Activated T-helper 1 cell treated with anti-CD3 and anti-CD28 coated beads, Interleukin-2, amount 50 U/mL, for 16 hours (primary cell): ENCODE measurements at places on chromosomes 7 and 10.

- DNase-seq, result no peak
Observed at GRCh38 chr10:48934672-48935501, 4.8 kb downstream of the LRRC18 start.

- DNase-seq, result no peak
Observed at GRCh38 chr7:135246191-135246825, 12.7 kb downstream of the STRA8 start.

DNA sequence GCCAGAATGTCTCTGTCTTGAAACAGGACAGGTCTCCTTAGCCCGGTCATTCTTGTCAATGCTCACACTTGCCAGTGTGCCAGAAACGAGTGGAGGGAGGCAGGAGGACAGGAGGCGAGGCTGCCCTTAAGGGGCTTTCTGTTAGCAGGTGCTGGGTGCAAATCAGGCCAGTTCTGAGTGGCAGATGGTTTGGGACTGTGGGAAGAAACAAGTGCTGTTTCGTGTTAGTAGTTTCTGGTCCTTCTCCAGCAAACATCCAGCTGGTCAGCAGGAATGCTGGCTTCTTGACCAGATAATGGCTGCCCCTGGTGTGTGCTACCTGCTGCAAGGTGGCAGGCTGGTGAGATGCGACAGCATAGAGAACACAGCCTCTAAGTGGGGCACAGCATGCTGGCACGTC, 8.2 kb upstream of the NDUFB2 start:
- DNase-seq, result no peak

GRCh38 chr7:51298912-51299311, 17.7 kb downstream of the COBL start:
- DNase-seq, result no peak

DNA sequence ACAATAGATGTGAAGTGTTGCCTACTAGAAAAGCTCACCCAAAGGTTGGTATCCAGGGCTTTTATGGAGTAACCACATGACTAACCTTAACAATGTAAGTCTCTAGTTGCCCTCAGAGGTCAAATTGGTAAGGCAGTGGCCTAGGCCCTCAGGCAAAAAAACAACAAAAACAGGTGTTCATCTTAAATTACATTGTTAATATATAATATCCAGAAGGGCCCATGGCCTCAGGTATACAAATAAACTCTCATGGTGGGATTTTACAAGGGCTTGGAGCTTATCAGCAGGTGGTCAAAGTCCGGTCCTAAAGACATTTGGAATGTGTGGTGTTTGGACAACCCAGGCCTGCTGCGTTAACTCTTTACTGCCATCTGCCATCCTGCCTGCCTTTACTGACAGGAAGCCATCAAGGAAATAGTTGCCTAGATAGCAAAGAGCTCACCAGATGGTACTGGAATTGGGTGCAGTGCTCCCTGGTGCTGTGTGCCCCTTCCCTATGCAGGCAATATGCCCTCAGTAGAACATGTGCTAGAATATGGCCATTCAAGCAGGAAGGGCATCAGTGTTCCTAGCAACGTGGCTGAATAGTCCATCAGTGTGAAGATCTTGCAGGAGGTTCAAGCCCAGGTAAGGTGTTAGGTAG, 36.2 kb downstream of the TOMM7 start:
- no peak for DNase-seq

- peak; percentile 13 for DNase-seq
Observed at GRCh38 chr7:21261627-21262594, 166.0 kb upstream of the SP4 start.

DNA sequence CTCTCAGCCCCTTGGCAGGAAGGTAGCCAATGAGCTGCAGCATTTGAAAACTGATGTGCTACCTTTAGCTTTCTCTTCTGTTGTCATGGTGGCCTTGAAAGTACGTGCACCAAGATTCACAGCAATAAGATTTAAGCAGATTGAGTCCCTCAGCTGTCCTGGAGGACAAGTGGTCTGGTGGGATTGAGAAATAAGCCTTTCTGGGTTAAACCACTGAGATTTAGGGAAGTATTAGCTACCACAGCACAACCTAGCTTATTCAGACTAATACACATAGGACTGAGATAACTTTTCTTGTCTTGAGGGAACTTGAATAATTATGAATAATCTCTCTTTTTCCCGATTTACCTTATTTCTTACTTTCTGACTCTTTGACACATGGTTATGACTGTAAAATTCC, 324.0 kb downstream of the PTEN start:
- DNase-seq, result no peak

DNA sequence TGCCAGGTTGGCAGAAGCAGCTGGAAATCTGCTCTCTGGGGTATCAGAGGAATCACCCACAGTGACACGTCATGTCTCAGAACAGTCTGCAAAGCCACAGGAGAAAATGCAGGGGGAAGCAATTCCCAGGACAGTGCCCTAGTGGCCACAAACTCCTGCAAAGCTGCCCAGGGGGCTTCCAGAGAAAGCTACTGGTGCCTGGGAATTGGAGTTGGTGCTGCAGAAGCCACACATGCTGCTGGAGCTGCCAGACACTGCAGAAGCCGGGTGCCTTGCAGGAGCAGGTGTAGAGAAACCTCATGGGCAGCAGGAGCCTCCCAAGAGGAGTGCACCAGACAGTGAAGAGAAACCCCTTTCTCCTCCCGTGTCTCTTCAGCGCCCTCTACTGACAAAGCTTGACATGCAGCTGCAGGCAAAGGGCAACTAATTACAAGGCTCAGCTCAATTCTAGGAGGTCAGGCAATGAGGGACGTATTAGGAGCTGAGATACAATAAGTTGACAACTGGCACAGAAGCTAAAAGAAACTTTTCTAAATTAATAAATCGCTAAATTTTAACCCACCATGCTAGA, 30.2 kb upstream of the NUB1 start:
- no peak for DNase-seq

- no peak for DNase-seq
Observed at GRCh38 chr7:121621937-121622336, 225.8 kb upstream of the FAM3C start.
